ENCODE measurements at places on chromosomes 3 and 15.

DNA sequence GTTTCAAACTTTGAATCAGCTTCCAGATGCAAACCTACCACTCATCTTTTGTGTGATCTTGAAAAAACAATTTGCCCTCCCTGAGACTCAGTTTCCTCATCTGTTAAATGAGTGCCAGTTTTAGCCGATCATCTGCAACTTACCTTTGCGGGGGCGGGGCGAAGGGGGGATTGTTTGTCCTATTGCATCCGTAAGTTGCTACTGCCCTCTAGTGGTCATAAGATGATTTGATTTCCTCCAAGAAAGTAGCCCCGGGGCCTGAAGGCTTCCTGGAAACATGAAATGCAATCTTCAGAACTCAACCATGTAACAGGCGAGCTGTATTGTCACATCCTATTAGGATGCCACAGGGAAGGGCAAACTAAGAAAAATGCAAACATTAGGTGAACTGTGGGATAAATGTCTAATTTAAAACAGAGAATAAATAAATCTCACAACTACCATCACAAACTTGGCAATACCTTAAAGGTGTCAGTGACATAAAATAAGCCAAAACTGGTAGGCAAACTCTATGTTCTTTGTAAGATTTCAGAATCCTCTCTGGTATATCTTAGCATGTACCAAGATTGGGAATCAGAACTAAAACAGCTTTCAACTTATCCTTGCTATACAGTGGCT is 63.5 kb upstream of the CLDN18 start:
- peak; percentile 18 for DNase-seq

DNA sequence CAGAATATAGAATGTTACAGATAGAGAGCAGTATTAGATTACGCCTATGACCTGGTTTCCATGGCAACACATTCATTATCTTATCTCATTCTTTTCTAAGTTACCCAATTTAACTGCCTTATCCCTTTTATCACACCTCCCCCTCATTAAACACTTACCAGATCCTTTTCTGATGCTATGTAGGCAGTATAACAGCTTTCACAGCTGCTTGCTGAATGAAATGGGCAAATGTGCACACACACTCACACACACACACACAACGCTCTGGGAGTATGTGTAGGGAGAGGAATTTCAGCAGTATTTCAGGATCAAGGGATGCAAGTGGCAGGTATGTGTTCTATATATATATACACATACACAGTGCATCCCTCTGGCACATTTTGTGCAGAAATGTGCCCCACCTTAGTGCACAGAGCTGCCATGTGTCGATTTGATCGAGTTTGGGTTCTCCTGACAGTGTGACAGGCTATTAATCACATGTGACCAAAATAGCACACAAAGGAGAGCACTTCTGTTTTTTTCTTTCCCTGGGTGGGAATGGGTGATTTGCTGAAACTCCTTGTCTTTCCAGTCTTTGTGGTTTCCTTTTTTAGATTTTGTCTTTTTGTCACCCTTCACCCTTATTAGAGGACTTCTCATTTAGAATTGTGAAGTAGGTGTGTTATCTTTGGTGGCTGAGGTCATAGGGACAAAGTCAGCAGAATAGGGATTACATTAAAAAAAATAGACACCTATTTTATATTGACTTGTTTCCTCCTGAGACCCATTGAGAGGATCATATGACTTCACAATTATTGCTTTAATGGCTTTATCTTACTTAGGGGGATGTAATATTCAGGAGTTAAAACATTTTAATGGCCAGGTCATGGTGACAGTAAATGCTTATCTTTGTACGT is 553.7 kb downstream of the PDCD6IP start:
- DNase-seq: no peak

DNA sequence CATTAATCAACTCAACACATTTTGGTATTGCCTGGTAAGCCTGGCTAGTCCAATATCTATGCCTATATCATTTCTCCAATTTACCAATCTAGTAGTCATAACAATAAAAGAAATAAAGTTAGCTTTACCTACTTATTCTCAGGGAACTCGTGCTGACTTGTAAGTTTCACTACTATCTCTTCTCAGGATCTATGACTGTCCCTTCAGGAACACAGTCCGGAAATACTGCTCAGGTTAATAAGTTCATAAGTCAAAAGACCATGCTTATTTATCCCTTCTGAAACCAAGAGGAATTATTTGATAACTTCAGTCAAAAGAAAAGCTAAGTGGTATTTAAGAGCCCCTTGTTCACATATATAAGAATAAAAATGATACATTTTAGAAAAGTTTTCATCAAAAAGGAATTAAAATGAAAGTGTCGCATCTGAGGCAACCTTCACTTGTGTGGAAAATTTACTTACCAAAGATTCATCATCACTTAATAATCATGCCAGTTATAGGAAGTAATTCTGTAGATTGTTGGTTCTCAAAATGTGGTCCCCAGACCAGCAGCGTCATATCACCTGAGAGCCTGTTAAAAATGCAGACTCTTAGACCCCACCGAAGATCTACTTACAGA is 15.5 kb upstream of the THRB start:
- no peak for DNase-seq

- DNase-seq: no peak
Measured at GRCh38 chr15:70033529-70034140, 64.1 kb downstream of the TLE3 start.

DNA sequence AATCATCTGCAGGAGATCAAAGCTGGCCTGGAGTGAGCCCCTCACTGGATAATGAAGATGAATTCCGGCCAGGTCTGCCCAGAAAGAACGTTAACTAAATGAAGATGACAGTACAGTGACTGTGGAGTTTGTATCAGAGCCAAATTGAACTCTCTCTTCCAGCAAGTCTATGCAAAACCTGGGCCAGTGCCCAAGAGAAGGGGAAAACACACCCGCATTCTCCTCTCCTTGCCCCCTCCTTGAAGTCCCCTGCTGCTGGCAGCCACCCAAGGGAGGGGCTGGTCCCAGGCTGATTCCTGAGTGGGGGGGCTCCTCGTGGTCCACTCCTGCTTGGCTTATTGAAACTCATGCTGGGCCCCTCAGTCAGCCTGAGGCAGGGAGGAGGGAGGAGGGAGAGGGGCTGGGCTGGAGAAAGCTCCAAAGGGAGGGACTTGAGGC is 155.7 kb downstream of the RAB11A start:
- DNase-seq: no peak

GRCh38 chr15:67792250-67792942 is 32.9 kb upstream of the SKOR1 start:
- DNase-seq: no peak

DNA sequence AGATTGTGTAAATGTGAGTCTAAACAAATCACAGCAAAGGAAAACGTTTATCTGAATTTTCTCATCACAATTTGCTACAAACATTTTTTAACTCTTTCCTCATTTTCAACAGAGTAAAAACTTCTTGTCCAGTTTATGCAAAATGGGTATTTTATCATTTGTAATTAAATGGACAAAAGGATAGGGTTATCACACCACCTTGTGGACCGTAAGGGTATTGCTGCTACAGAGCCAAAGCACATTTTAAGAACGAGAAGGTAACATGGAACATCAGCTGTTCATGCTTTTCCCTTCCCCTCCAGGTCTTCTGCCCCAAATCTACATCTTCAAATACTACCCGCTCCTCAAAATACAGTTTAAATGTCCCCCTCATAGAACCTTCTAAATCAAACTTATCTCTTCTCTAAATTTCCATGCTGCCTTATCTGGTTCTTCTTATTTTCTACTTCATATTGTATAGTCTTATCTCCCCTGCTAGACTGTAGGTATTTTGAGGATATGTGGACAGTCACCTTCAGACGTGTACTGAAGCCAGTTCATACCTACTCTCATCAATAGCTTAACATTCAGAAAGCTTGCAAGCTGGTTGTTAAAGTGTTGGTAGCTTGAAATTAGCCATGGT is 12.8 kb upstream of the SETMAR start:
- DNase-seq: no peak

- DNase-seq: no peak
Measured at GRCh38 chr3:66507423-66508260, 6.8 kb upstream of the LRIG1 start.

DNA sequence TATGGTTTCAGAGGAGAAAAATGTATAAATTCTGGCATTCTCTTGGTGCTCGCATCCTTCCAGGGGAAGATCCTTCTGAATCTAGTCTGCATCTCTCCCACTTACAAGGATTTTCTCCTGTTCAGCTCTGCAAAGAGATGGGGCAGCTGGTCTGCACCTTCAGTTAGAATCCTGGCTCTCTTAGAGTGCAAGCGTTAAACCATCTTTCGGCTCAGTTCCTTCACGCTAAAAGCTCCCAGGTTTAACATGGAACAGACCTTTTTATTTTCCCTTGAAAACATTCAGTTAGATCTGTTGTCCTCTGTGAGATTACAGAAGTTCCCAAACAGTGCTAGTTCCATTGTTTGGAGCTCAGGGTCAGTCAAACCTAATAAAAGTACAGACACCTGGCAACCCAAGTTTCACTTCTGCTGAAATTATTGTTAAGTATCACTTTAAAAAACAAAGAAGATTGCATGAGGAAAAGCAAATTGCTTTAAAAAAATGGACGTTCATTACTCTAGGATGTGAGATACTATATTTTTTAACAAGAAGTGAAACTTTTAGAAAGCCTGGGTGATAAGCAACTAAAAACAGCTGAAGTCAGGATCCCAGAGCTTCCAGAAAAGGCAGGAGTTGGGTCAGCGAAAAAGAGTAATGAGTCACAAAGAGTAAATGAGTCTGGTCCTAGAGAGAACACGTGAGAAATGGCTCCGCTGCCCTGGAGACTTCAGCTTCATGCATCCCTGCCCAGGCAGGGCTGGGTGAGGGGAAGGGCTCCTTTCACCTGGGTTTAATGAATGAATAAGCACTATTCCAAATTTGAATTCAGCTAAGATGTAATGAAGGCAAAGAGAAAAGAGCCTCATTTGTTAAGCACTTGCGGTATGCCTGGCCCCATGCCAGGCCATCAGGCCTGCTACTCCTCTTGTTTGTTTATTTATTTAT is 63.3 kb downstream of the ABTB1 start:
- DNase-seq: no peak

- DNase-seq: no peak
Measured at GRCh38 chr3:169356284-169356955, 307.1 kb downstream of the MECOM start.

DNA sequence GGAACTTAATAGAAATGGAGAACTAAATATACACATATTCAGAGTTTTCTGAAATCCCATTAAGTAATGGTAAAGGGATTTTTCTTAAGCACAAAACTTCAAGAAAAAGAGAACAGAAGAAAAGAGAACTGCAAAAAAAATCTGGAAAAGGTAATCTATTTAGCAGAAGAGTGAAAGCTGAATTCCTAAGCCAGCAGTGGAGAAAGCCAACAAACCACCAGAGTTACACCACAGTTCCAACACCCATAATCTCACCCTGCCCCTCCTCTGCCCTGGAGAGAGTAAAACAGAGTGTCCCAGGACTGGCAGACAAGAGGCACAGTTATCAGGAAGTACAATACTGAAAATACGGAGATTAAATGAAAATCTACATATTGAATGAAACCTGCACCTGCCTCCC is 29.4 kb downstream of the TP53BP1 start:
- DNase-seq: no peak

GRCh38 chr3:57546616-57547015 is 2.5 kb upstream of the DNAH12 start:
- DNase-seq: no peak

- DNase-seq: no peak
Measured at GRCh38 chr3:26292780-26293179, 329.8 kb upstream of the LRRC3B start.

- DNase-seq: no peak
Measured at GRCh38 chr3:126870608-126871210, 112.2 kb upstream of the PLXNA1 start.
